ENCODE measurements at places on chromosomes 4 and X.

GRCh38 chr4:122749704-122750454 is 17.4 kb downstream of the BBS12 start:
- H3K4me1 ChIP-seq = no peaks in the 10 kb centered on the region
- no peak overlapping the region for H3K4me3 ChIP-seq
- peaks cover 39% of the 10 kb centered on the region for H3K27me3 ChIP-seq
- no peaks in the 10 kb centered on the region for H3K36me3 ChIP-seq

DNA sequence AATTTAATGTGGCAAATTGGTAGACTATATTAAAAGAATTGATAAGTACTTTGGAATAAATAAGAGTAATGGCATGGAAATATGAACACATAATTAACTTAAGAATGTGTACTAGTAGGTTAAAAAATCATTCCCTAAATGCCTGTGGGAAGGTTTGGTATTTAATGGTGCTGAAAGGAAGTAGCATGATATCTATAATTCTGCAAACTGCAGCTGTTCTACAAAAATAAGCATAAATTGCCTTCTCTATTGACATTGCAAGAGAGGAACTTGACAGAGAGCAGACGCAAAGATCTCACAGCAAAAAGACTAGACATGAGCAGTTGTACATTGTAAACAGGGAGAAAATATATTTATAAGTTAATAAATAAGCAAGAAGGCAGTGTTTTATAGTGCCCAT is 752.5 kb upstream of the PCDH10 start:
- H3K27ac ChIP-seq = no peak overlapping the region
- H3K27me3 ChIP-seq = no peaks in the 10 kb centered on the region
- H3K4me3 ChIP-seq = no peak overlapping the region
- DNase-seq = no peak

- peak overlapping the region; percentile 87 for H3K4me3 ChIP-seq
- no peaks in the 10 kb centered on the region for H3K36me3 ChIP-seq
- no peak overlapping the region for H3K27ac ChIP-seq
- peaks cover 7% of the 10 kb centered on the region for H3K4me1 ChIP-seq
Measured at GRCh38 chr4:155667568-155668511, 1.2 kb downstream of the GUCY1A1 start.

DNA sequence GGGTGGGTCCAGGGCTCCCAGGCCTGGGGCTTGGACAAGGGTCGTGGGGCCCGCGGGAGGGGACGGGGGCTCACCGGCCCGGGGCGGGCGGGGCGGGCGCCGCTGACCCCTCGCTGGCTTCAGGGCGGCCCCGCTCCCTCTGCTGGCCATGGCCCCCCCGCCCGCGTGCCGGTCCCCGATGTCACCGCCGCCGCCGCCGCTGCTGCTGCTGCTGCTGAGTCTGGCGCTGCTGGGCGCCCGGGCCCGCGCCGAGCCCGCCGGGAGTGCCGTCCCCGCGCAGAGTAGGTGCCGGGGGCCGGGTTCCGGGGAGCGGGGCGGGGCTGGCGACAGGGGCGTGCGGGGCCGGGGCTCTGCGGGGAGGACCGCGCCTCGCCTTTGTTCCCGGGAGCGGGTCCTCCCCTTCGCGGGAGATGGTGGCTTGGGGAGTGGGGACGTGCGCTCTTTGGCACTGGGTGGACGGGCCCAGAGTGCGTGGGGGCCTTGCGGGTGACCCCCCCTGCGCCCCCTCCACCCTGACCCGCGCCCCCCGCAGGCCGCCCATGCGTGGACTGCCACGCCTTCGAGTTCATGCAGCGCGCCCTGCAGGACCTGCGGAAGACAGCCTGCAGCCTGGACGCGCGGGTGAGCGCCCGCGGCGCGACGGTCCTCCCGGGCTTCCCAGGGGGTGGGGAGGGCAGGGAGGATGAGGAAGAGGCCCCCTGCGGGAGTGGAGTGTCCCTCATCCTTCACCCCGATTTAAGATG is 16.8 kb upstream of the NAT8L start:
- peak overlapping the region; percentile 66 for H3K4me3 ChIP-seq
- no peaks in the 10 kb centered on the region for H3K36me3 ChIP-seq
- H3K4me1 ChIP-seq = peaks cover 5% of the 10 kb centered on the region
- no peak overlapping the region for H3K27ac ChIP-seq

- peaks cover 5% of the 10 kb centered on the region for H3K27me3 ChIP-seq
- no peaks in the 10 kb centered on the region for H3K4me1 ChIP-seq
- no peaks in the 10 kb centered on the region for H3K36me3 ChIP-seq
- no peak for DNase-seq
- no peak overlapping the region for H3K4me3 ChIP-seq
Measured at GRCh38 chr4:94127707-94128328, 79.8 kb upstream of the SMARCAD1 start.

DNA sequence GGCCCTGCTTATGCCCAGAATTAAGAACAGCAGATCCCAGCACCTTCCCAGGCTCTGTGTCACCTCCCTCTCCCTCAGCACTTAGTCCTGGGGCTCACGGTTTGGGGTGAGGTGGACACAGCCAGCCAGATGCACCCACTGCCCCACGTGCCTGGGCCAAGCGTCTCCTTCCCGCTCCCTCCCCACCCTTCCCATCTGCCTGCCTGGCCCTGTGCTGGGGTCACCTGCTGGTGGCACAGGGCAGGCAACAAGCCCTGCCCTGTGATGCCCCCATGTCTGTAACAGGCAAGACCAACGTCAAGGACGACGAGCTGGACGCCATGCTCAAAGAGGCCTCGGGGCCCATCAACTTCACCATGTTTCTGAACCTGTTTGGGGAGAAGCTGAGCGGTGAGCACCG is 5.3 kb downstream of the MYL5 start:
- no peak overlapping the region for H3K4me3 ChIP-seq
- peaks cover 4% of the 10 kb centered on the region for H3K36me3 ChIP-seq
- DNase-seq = no peak
- peaks cover 3% of the 10 kb centered on the region for H3K27me3 ChIP-seq
- no peak overlapping the region for H3K27ac ChIP-seq
- H3K4me1 ChIP-seq = peaks cover 9% of the 10 kb centered on the region

DNA sequence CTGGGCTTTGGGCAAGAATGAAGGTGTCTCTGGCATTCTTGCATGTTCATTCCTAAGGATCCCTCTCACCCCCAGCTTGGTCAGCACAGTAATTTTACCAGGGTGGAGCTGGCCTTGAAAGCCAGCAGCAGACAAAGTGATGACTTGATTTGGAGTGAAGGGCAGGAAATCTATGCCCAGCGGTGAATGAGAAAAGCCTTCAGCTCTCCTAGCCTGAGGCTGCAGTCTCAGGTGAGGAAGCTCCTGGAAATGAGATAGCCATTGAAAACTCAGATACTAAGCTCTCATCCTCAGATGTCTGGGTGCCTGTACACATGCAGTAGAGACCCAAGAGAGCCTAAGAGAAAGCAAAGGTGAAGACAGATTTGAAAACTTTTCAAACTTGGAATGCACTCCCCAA is 10.7 kb upstream of the UCHL1 start:
- DNase-seq = no peak
- no peaks in the 10 kb centered on the region for H3K4me1 ChIP-seq
- peaks cover 36% of the 10 kb centered on the region for H3K27me3 ChIP-seq
- H3K36me3 ChIP-seq = no peaks in the 10 kb centered on the region

- DNase-seq = no peak
- peaks cover 31% of the 10 kb centered on the region for H3K27me3 ChIP-seq
- H3K4me1 ChIP-seq = no peaks in the 10 kb centered on the region
- H3K36me3 ChIP-seq = no peaks in the 10 kb centered on the region
Measured at GRCh38 chr4:41644915-41645295, 103.6 kb downstream of the PHOX2B start.

DNA sequence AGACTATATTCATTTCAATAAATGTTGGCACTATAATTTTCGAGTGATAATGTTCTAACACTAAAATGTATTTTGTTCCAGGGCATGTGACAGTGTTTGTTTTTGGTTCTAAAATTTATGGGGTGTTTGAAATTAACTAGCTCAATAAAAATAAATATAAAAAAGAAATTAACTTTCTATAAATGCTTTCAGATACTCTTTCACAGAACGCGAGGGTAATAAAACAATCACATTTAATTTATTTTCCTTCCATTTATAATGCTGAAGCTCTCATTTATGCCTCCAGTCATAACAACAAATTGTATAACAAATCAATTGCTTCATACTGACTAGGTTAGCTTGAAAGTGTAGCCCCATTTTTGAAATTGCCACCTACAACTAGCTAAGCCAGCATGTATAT is 122.4 kb upstream of the GPM6A start:
- no peak overlapping the region for H3K27ac ChIP-seq
- DNase-seq = no peak
- H3K27me3 ChIP-seq = no peaks in the 10 kb centered on the region
- no peak overlapping the region for H3K4me3 ChIP-seq

DNA sequence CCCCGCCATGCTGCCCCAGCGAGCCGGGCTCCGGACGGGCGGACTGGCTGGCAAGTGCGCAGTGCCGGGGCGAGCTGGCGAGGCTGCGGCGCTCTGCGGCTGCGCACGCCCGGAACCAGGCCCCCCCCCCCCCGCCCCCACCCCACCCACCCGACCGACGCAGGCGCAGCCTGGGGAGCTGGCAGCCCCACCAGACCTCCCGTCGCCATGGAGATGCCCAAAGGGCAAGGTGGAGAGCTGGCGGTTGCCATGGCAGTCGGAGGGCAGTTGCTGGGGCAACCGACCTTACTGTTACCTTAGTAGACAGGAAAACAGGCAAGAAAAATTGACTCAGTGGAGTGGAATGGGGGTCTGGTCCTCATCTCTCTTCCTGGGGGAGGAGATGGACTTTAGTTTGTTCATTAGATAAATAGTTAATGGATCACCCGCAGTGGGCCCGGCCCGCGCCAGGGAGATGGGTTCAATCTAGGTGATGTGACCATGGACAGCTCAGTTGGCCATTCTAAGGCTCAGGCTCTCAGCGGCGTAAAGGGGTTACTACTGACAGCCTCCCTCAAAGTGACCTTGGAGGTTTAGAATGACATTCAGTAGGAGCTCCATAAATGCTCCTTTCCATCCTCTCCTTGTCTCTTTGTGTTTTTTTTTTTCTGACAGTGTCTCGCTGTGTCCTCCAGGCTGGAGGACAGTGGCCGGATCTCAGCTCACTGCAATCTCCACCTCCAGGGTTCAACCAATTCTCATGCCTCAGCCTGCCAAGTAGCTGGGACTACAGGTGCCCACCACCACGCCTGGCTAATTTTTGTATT is at the start of gene PCSK1N:
Gene PCSK1N (minus strand): TSS at position 87 of the 806 bp plus-strand sequence. CDS start 78 bp downstream, at position 9.
- no peak within 1 kb of the TSS for H3K27ac ChIP-seq
- peak within 1 kb of the TSS; percentile 65 for H3K4me3 ChIP-seq
- peaks cover 11% of the 10 kb centered on the region for H3K4me1 ChIP-seq
- no peaks in the 10 kb centered on the region for H3K36me3 ChIP-seq

DNA sequence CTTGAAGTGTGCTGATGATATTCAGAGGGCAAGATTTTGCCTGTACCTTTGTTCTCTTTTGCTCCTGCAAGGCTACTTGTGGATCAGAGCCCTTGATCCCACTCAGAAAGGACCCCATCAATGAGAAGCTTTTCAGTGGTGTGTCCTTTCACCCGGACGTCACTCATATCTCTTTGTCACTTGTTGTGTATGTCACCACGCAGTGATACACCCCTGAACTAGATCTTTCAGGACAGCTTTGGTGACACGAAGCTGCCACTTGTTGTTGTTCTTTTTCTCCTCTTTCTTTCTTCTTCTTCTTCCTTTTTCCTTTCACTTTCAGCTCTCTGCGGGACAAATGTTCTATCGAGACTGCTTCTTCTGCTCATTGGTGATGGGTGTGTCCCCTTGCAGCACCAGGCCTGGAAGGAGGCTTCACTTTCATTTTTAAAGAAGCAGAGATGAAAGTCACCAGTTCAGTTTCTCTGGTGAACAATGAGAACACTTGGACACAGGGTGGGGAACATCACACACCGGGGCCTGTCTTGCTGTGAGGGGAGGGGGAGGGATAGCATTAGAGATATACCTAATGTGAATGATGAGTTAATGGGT is 83.6 kb downstream of the NBDY start:
- no peaks in the 10 kb centered on the region for H3K27me3 ChIP-seq
- peak; percentile 22 for DNase-seq
- peaks cover 26% of the 10 kb centered on the region for H3K36me3 ChIP-seq
- peaks cover 33% of the 10 kb centered on the region for H3K4me1 ChIP-seq

GRCh38 chr4:14132301-14132700 is 504.8 kb upstream of the BOD1L1 start:
- H3K27ac ChIP-seq = no peak overlapping the region
- no peak overlapping the region for H3K4me3 ChIP-seq
- no peak for DNase-seq
- H3K27me3 ChIP-seq = no peaks in the 10 kb centered on the region
- H3K4me1 ChIP-seq = no peaks in the 10 kb centered on the region

GRCh38 chr4:13611283-13611842 is 16.2 kb downstream of the BOD1L1 start:
- H3K36me3 ChIP-seq = peaks cover 18% of the 10 kb centered on the region
- no peak overlapping the region for H3K4me3 ChIP-seq
- DNase-seq = no peak
- H3K27ac ChIP-seq = no peak overlapping the region

GRCh38 chrX:48028091-48028490 is 21.3 kb downstream of the SPACA5 start:
- H3K27me3 ChIP-seq = no peaks in the 10 kb centered on the region
- DNase-seq = no peak
- H3K4me3 ChIP-seq = no peak overlapping the region
- H3K4me1 ChIP-seq = peaks cover 9% of the 10 kb centered on the region

GRCh38 chr4:2335729-2336101 is 73.8 kb upstream of the MXD4 start:
- DNase-seq = no peak
- H3K27me3 ChIP-seq = no peaks in the 10 kb centered on the region
- H3K27ac ChIP-seq = no peak overlapping the region
- H3K36me3 ChIP-seq = no peaks in the 10 kb centered on the region
- no peaks in the 10 kb centered on the region for H3K4me1 ChIP-seq

GRCh38 chrX:72030431-72030830 is 101.3 kb downstream of the RTL5 start:
- H3K27ac ChIP-seq = no peak overlapping the region
- no peak overlapping the region for H3K4me3 ChIP-seq
- no peaks in the 10 kb centered on the region for H3K27me3 ChIP-seq
- no peaks in the 10 kb centered on the region for H3K4me1 ChIP-seq
- no peak for DNase-seq
- no peaks in the 10 kb centered on the region for H3K36me3 ChIP-seq

- H3K36me3 ChIP-seq = no peaks in the 10 kb centered on the region
- H3K4me3 ChIP-seq = no peak overlapping the region
- no peaks in the 10 kb centered on the region for H3K4me1 ChIP-seq
Measured at GRCh38 chrX:31223817-31224216, 152.0 kb upstream of the FTHL17 start.

- no peaks in the 10 kb centered on the region for H3K27me3 ChIP-seq
- no peak for DNase-seq
- no peak overlapping the region for H3K27ac ChIP-seq
- H3K4me3 ChIP-seq = no peak overlapping the region
Measured at GRCh38 chr4:26839016-26839415, 21.6 kb upstream of the STIM2 start.

GRCh38 chrX:21806691-21807090 is 32.7 kb upstream of the MBTPS2 start:
- H3K27ac ChIP-seq = no peak overlapping the region
- H3K4me1 ChIP-seq = no peaks in the 10 kb centered on the region
- no peak overlapping the region for H3K4me3 ChIP-seq
- peaks cover 4% of the 10 kb centered on the region for H3K27me3 ChIP-seq

Data from activated naive CD8-positive, alpha-beta T cell treated with anti-CD3 and anti-CD28 coated beads for 36 hours (primary cell).